NCI-H2081 (cell line): ENCODE measurements at places on chromosomes 11 and 22.

DNA sequence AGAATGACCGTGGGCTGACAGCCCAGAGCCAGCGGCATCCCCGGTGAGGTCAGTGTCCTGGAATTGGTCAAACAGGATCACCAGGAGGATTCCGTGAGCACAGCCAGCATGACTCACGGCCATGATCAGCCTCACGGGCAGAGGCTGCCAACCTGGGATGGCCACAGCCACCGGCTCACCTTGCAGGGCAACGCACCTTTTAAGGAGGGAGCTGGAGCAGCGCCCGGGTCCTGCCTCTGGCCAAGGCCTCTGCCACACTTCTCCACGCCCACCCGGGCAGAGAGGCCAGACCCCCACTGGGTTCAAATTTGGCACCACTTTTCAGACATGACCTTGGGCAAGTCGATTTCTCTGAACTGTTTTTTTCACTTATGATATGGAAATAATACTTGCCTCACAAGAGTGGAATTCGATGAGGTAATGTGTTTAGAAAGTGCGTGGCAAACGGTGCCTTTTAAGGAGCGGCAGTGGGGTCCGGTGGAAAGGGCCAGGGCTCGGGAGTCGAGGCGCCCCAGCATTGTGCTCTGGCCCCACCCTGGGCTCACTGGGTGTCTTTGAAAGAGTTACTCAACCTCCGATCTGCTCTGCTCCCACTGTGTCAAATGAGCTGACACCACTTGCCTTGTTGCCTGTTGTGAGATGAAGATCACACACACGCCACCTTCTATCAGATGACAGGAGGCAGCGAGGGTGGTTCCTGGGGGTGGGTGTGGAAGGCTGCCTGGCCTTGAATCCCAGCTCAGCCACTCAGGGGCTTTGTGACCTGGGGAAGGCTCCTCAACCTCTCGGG, 16.0 kb downstream of the TXN2 start:
- no peak for DNase-seq

DNA sequence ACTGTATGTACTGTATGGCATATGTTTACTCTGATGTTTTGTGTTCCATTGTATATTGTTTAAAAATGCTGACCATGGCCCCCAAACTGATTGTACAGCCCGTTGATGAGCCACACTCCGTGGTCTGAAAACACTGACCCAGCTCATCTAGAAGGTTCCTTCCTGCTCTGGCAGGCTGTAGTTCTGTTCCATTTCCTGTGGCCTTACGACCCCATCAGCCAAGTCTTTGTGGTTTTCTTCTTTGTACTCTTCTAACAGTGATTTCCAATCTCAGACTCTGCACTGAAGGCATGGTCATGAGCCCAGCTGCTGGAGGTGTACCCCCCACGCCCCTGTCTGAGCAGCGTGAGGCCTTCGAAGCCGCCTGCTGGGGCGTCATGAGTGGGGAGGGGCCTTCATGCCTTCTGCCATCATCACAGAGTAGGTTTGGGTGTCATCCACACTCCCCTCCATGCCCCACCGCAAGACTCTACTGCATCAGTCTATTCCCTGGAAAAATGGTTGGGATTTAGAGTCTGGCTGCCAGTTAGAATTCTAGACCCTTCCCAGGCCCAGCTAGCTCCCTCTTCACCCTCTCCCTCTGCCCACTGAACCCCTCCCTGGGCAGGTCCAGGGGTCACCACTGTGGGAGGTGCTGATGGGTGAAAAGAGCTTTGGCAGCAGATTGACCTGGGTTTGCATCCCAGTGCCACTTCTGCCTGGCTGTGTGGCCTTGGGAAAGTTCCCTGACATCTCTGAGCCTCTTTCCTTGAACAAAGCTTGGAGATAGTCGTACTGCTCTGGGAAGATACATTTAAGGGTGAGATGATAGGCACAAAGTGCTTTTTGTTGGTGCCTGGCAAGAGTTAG, 11.3 kb upstream of the C11orf96 start:
- DNase-seq = no peak

DNA sequence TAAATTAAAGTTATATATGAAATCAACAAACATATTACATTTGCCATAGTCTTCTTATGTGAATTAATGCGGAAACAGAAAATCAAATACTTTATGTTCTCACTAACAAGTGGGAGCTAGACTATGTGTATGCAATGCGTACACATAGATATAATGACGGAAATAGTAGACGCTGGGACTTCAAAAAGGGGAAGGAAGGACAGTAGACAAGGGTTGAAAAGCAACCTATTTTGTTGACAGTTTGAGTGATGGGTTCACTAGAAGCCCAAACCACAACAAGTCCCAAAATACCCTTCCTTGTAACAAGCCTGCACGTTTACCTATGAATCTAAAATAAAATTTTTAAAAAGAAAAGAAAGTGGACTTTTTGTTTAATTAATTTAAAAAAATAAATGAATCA, 430.8 kb upstream of the CNTN5 start:
- DNase-seq = no peak

DNA sequence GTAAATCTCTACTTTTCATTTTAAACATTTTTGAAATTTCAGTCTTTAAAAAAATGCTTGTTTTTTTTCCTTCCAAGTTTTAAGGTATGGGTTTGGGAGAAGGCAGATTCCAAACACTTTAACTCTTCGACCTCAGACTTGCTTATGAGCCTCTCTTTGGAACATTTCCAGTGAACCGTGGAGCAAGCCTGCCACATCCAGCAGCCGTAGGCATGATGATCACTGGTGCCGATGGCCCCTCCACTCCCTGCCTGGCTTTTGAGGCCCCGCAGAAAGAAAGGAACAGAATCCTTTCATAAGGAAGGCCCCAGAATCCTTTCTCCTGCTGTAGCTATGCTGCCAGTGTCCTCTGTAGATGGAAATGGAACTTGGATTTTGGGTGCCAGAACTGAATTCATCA, 50.7 kb downstream of the BMAL1 start:
- DNase-seq = peak; percentile 23

DNA sequence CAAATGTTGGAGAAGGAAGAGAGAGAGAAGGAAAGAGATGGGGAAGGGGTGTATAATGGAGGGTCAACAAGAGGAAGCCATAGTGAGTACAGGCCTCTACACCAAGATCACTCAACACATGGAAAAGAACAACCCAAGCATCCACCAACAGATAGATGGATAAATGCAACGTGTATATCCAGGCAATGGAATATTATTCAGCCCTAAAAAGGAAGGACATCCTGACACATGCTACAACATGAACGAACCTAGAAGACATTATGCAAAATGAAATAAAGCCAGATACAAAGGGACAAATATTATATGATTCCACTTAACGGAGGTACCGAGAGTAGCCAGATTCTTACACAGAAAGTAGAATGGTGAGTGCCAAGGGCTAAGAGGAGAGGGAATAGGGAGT, 59.3 kb downstream of the NRXN2 start:
- DNase-seq = no peak

DNA sequence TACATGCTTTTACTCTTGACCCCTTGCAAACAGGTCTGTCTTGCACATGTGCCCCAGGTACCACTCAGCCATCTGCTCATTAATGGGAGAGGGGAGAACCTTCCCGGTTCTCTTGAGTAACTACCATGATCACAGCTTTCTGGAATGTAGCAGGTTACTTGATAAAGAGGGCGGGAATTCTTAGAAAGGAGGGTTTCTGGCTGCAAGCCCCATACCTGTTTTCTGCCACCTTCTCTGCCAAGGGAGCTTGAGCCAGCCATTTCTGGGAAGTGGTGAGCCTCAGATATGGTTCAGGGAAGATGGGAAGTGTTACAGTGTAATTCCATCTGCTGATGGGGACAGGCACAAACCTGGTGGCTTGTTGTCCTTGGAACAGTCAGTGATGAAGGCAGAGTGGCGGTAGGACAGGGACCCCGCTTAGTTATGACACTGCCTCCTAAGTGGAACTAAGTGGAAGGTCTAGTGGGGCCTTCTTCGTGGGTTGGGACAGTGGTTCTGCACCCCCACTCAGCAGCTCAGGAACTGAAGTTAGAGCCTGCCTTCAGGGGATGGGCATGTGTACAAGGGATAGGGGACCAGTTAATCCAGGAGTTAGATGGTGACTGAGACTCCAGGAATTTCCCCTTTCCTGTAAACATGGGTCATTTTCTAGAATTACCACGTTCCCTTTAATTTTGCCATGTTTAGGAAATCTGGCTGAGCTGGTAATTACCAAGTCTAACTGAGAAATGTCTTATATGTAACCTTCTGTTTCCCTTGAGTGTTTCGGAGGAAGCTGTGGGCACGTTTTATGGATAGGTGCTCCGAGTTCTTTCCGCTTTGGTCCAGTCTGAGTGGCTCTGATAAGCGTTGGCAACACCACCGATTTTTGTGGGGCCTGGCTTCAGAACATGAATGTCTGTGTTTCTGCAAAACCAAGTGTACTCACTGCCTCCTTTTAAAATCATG, 35.3 kb downstream of the BCR start:
- DNase-seq = no peak

DNA sequence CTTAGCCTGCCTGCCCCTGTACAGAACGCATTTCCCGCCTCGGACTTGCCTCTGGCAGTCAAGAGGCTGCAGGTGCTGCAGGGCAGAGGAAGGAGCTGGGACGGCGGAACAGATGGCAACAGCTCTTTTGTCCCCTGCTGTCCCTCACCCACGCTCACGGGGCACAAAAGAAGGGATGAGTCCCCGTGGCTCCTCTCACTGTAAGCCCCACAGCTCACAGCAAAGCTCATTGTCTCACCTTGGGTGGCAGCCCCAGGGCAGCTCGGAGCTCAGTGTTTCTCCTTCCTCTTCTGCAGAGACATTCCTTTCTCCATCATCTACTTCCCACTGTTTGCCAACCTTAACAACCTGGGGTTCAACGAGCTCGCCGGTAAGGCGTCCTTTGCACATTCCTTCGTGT, 24.3 kb downstream of the SLC25A18 start:
- DNase-seq = no peak

GRCh38 chr22:44030702-44031082, 6.6 kb downstream of the PARVB start:
- no peak for DNase-seq

- no peak for DNase-seq
Observed at GRCh38 chr11:59225017-59225416, 12.3 kb upstream of the MPEG1 start.

DNA sequence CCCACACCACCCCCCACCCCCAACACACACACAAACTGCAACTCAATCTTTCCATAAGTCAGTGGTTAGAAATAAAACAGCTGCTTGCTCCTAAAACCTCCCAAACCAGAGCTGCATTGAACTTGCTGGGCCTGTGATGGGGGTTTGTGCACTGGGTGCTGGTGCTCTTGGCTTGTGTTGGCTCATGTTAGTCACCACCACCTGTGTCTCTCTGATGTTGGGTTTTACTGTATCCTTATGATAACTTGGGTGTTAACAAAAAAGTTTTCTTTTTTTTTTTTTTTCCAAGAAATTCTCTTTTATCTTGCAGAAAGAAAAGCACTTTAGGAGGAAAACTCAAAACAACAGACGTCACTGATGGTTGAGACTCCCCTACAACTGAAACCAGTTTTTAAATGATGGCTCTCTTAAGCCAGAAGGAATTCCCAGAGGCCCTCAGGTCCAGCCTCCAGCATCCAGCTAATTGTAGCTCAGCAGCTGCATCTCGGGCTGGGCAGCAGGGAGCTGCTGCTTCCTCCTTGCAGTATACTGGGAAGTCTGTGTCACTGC, 79.9 kb upstream of the DRD2 start:
- no peak for DNase-seq

GRCh38 chr11:122038543-122038942, 77.5 kb downstream of the BLID start:
- no peak for DNase-seq

DNA sequence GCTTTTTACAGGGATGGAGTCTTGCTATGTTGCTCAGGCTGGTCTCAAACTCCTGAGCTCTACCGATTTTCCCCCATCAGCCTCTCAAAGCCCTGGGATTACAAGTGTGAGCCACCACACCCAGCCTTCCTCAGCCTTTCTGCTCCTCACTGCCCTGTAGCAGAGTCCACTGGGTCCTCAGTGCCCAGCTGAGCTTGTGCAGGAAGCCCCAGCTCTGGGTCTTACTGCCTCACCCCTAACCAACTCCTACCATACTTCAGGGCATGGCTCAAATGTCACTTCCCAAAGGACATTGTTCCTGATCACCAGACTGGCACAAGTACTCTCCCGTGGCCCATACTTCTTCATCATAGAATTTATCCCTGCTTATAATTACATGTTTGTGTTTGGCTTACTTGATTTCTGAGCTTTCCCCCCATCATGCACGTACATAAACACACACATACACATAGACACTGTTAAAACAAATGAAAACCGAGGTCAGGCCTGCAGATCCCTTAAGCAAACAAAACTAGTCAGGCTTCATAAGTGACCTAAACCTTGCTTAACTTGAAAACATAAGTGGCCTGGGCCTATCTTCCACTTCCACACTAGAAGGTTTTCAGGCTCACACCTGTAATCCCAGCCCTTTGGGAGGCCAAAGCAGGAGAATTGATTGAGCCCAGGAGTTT, 14.0 kb upstream of the SLC43A3 start:
- no peak for DNase-seq

- no peak for DNase-seq
Observed at GRCh38 chr11:204587-205109, 2.6 kb downstream of the BET1L start.

GRCh38 chr11:31620434-31620833, 110.9 kb downstream of the ELP4 start:
- no peak for DNase-seq

DNA sequence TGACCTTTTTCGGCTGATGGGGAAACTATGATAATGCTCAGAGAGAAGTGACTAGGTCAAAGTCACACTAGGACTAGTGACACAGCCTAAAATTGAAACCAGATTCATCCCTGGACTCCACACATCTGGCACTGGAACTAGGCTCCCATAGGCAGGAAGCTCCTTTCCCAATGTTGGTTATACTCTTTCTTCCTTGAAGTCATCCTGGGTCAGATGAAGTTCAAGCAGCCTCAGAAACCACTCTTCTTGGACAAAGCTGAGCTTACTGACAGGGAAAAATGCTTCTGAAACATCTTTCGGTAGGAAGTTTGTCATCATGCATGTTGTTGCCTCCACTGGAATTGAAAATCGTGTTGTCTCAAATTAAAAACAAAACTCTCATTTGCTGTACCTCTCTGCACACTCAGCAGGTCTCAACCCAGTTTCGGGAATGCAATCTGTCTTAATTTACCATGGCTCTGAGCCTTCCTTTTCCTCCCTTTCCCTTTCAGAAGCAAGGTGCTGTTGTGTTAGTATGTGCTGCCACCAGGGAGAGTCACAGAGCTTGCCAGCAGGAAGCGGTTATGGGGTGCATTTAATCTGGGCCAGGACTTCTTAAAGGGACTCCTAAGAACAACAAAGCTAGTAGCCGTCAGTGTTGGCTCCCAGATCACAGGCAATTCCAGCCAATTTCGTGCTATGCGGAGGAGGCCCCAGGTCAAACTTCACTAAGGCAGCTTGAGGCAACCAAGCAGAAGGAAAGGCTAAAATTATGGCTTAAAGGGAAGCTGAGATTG, 384.8 kb downstream of the TENM4 start:
- no peak for DNase-seq

DNA sequence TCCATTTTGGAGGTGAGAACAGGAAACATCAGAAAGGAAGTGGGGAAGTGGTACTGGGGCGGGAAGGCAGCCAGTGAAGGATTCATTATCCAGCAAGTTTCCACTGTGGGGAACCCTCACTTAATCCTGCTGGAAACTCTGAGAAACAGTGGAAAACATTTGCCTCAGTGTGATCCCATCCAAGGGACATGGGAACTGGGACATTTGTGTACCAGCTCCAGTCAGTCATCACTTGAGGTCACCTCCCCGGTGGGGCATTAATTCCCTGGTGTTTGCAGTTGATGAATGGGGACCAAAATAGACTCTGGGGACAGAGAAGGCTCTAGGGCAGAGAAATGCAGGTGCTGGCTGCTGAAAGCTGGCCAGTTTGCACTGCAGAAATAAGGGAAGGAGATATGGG, 599.9 kb downstream of the BUD13 start:
- peak; percentile 67 for DNase-seq
